Cardiac fibroblast (primary cell): ENCODE measurements at places on chromosomes 3 and 15.

DNA sequence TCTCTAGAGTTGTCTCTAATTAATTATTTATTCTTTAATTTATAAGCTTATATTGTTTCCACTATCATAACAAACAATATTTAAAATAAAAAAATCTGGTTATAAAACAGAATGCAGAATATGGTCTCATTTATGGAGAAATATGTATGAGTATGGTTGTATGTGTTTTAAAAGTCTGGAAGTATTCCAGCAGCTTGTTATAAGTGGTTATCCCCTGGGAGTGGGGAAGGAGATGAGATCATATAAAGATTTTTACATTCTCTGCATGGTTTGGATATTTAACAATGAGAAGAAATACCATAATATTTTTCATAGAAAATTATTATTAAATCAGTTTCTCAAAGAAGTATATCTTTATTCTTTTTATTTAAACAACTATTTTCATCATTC lies 135.4 kb upstream of the MB21D2 start:
- peak; percentile 88 for DNase-seq

- DNase-seq = peak; percentile 79
Observed at GRCh38 chr3:98730338-98730737, 32.8 kb upstream of the ST3GAL6 start.

- DNase-seq = no peak
Observed at GRCh38 chr15:90901175-90902039, 1.7 kb upstream of the MAN2A2 start.

DNA sequence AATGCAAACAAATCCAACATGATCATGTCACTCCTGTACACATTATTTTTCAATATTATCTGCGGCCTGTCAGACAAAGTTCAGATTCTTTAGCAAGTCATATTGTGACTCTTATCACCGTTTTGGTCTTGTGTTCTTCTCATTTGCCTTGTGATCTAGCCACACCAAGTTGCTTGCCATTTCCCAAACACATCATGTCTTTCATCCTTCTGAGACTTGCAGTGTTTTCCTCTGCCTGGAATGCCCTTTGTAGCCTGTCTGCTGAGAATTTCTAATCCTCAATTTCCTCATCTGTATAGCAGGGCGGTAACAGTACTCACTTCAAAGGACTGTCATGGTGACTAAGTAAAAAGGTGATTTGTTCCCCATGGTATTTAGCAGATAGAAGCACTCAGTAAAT lies 135.0 kb downstream of the GREM1 start:
- DNase-seq = peak; percentile 38

- peak; percentile 16 for DNase-seq
Observed at GRCh38 chr3:115423170-115423569, 200.1 kb upstream of the GAP43 start.

DNA sequence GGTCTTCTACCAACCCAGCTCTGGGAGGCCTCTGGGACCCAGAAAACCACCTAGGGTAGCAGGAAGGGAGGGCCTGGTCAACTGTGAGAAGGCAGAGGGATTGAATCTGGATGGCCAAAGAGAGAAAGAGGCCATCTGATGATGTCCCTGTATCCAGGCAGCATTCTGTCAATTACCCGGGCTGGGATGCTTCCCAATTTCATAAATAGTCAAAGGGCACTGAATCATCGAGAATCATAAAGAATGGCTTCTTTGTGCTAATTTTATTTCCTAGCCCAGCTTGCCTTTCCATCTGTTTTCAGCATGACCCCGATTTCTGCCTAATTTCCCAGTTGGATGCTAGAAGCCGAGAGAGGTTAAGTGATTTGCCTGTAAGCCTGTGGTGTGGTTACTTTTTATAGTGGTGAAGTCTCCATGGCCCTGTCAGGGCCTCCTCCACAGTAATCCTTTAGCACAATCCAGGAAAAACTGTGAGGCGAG lies 129.2 kb downstream of the FAM43A start:
- DNase-seq = peak; percentile 18

- DNase-seq = no peak
Observed at GRCh38 chr3:14306142-14306541, 96.3 kb upstream of the SLC6A6 start.

DNA sequence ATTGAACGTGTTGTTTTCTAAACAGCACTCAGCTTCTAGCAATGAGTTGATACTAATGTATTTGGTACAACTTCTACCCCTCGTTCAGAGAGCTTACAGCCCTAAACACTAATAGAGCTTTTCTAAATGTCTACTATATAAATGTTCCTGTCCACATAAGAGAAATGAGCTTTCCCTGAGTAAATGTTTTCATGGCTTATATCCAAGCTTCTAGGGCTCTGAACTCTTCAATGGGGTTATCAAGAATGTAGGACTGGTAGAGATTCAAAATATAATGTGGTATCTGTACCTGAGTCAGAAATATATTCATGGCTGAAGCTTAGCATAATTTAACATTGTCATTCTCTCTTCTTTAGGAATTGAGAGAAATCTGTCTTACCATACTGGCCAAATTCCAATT lies 73.4 kb downstream of the SERPINI1 start:
- DNase-seq = no peak

DNA sequence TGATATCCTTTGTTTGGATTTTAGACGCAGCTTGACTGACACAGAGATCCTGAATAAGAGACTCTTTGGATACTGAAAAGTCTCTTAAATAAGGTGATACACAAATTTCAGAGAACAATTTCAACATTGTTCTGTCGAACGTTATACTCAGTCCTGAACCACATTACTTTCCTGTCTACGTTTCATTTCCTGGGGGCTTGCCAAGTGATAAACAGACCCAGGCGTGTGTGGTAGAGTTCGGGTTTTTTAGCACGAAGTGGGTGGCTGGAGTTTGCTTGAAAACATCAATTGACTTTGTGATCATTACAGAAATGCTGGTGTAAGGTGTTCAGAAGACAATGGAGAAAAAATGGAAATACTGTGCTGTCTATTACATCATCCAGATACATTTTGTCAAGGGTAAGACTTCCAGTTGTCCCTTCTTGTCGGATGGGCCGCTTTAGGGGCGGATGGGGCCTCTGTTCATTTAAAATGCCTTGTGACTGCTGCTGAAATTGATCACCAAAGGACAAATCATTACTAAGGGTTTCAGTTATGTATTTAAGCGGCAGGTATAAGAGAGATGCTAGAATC lies at the start of gene CD96:
Gene CD96 (plus strand): TSS at position 287 of the 573 bp plus-strand sequence. CDS start 52 bp downstream, at position 339.
- DNase-seq = peak; percentile 38

DNA sequence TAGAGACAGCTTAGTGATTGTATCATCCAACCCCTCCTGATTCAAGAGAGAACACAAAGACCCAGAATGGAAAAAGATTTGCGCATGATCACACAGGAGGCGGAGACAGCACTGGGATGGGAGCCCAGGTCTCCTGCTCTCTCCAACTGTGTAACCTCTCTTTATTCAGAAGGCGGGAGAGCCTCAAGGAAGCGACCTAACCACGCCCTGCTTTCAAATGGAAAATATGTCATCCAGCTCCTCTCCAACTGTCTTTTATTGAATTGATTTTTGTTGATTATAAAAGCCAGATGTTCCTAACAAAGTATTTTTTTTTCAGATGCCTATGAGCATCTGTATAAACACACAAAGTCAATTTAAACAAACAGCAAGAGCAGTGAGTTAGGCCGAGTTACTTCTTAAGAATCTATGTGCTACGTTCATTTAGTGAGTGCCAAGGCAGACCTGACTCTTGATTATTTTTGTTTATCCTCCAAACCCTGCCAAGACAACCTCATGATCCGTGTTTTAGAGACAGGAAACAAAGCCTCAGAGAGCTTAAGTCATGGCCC lies 74.5 kb downstream of the BFSP2 start:
- peak; percentile 64 for DNase-seq

DNA sequence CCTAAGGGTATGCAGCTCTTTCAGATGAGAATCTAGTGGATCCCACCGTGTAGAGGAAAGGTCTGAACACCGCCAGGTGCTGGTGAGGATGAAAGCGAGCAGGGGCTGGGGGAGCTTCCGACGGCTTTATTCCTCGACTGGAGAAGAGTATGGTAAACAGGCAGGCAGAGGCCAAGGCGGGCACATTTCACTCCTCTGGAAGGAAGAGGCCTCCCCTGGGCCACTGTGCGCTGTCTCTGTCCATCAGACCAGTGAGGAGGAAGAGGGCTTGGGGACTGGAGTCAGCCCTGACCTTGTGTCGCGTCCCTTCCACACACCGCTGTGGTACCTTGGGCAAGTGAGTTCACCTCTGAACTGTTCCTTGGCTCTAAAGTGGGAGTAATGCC lies 4.2 kb downstream of the GHRL start:
- DNase-seq = no peak

- DNase-seq = peak; percentile 65
Observed at GRCh38 chr15:101169495-101170071, 82.3 kb downstream of the CHSY1 start.

- no peak for DNase-seq
Observed at GRCh38 chr3:173008978-173009377, 132.1 kb downstream of the SPATA16 start.

DNA sequence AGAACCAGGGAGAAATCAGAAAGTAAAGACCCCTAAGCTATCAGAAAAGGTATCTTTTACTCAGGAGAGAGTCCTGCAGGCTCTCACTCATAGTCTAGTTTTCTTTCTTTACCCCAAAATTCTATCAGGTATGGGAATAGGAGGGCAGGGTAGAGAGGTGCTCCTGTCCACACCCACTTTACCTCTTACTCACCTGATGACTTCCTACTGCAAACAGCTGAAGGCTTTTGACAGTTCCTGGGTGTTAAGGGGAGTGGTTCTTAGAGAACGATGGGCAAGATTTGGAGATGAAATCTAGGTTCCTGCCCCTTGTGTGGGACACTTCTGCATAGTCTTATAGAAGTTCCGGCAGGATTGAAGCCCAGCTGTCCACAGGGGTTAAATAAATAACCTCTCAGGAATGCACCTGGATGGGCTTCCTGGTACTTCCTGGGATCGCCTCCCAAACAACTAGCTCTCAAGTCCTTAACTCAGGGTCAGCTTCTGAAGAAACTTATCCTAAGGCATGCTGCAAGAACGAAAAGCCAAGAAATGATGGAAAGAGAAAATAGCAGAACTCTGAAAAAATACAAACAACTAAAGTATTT lies 10.8 kb upstream of the TNFAIP8L3 start:
- no peak for DNase-seq

DNA sequence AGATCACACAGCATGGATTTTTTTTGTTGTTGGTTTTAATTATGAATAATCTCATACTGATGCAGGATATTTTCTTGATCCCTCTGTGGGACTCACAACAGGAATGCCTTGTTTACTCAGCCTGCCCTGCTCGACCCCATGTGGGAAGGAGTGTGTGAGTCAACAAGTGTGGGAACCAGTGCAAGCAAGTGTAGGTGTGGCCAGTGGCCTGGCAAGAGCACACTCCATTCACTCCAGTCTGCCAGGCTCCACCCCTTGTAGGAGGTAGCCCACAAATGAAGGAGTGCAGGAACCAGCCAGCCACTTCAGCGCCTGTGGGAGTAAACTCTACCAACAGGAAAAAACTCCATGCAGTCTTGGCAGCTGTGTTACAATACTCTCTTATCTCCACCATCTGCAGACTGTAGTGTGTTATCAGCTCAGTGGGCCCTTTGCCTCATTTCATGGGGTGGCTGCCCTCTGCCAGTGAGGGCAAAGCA lies 393.6 kb downstream of the OTOL1 start:
- peak; percentile 98 for DNase-seq

DNA sequence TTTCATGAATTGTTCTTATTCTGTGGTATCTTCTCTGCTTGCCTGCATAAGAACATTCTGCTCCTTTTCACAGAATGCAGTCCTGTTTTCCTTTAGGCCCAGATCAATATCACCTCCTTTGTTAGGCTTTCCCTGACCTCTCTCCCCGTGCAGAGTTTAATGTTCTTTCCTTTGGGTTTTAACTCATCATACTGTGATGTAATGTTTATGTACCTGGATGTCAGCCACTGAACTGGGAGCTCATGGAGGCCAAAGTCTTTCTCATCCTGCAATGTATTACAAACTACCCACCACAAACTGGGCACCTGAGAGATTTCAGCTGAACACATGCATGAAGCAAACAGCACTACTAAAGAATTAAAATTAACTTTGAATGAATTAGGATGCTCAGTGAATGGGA lies 192.8 kb upstream of the RORA start:
- no peak for DNase-seq

GRCh38 chr3:108493862-108494261 lies 16.5 kb downstream of the MYH15 start:
- DNase-seq = no peak

GRCh38 chr3:52874160-52874701 lies 23.1 kb downstream of the STIMATE start:
- DNase-seq = no peak

DNA sequence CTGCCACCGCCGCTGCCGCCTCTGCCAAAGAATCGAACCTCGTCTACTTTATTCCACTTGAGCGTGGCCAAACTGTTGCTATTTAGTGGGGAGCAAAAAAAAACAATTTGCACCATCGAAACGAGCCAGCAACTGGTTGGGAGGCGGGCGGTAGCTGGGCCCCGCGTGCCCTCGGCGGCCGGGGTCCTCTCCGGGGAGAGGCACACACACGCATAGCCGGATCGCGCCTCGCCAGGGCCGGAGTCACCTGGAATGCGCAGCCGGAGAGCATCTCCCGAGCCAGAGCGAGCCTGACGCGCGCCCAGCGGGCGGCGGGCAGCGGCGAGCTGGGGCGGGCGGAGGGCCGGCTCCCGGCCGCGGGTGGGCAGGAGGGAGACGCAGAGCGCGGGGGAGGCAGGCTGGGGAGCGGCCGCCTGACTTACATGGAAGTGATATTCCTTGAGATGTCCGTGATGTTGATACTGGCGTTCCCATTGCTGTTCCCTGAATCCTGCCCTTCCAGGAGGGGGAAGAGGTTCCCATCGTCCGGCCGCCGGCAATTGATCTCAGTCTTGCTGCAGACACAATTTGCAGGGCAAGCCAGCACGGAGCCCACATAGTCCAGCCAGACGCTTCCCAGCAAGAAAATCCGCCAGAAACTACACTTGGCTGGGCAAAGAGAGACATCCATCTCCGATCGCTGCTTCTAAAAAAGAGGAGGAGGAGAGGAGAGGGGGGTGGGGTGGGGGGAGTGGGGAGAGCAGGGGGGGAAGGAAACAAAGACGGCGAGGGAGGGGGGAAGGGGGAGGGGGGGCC lies 858 bp downstream of the NTRK3 start:
- peak; percentile 50 for DNase-seq

- DNase-seq = peak; percentile 20
Observed at GRCh38 chr15:51579012-51579411, 43.6 kb downstream of the DMXL2 start.

DNA sequence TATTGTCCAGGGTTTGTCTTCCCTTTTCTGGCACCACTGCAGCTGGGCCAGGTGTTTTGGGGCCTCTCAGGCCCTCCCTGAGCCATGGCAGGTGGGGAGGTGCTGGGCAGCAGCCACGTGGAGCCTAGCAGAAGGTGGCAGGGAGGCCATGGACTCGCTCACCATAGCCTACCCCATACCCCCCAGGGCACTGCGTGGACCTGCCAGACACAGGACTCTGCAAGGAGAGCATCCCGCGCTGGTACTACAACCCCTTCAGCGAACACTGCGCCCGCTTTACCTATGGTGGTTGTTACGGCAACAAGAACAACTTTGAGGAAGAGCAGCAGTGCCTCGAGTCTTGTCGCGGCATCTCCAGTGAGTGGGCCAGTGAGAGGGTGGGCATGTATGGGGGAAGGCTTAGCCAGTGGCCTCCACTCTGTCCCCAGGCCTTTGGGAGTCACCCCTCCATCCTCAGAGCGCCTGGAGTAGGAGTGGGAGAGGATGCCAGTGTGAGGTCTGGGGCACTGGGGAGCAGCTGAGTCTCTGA lies 11.9 kb downstream of the SPINT1 start:
- no peak for DNase-seq
